Activated CD4-positive, alpha-beta T cell treated with anti-CD3 and anti-CD28 coated beads for 24 hours (primary cell): ENCODE measurements at places on chromosomes 1 and 21.
A peak's percentile ranks its signal among the peaks of the same experiment; 100 is the strongest.

DNA sequence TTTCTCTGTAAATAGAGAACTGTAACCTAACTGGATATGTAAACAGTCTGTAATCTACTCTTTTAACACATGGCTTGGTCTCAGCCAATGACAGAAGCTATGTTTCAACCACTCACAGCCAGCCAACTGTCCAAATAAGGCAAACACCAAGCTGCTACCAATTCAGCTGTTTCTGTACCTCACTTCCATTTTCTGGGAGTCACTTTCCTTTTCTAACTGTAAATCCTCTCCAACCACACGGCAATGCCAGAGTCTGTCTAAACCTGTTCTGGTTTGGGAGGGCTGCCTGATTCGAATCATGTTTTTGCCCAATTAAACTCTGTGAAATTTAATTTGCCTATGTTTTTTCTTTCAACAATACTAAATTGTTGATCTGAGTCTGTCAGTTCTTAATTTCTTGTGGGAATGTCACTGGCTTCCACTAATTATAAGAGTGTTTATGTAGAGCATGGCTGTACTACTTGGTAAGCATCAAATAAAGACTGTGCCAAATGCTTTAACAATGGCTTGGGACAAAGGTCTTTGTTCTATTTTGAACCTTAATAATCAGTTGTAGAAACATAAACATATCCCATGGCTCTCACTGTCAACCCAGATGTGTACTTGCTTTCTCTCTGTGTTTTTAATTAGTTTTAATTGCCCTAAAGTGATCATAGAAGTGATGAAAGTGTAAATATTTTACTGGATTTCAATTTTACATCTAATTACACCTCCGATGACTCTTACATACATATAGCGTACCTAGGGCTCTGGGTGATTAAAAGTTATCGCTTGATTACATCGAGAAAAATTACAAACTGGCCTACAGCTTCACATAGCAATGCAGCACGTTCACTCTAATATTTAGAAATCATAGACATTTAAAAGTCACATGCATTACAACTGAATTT is 1144.6 kb upstream of the TMPRSS15 start:
- DNase-seq = no peak

DNA sequence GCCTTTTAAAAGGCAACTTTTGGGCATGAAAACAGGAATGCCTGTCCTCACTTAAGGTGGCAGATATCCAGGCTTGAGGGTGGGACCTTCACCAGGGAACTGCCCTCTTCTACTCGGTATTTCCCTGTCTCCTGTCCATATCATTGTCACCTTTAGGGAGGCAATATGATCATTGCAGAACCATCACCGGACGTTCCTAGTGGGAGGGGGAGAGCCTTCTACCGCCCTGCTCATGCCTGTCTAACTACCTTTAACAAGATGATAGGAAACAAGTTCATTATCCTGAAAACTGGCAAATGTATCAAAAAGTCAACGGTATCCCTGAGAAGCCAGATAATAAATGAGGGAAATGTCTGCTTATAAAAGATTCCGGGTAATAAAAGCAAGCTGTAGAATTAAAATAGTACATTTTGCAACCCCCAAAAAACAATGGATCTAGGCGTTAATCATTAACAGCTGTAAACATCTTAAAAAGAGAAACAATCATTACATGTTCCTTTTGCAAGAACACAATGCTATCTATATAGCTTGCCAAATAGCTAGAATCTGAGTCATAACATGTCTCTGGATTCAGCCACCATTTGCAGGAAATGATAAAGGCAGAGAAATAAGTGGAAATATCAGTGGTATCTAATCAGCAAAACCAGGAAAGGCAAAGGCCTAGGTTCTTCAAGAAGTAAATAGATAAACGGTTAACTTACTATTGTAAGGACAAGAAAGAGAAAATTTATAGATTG is 852.9 kb upstream of the ADGRL4 start:
- DNase-seq = no peak

DNA sequence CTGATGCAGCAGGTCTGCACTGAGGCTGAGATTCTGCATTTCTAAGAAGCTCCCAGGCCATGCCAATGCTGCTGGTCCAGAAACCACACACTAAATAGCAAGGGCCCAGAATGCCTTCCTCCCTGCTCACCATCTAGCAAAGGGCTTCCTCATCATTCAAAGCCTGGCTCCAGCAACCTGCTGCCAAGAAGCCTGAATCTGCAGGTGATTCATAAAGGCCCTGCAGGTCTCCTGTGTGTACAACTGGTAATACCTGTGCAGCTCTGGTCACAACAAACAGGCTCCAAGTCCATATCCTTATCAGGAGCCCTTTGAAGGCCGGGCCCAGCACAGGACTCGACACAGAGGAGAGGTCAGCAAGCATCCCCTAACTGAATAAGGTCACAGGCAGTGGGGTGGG is 26.7 kb downstream of the GLIS1 start:
- no peak for DNase-seq

- DNase-seq = peak; percentile 42
Measured at GRCh38 chr1:42730988-42731387, 9.0 kb downstream of the CLDN19 start.

- no peak for DNase-seq
Measured at GRCh38 chr1:20199403-20199802, 13.1 kb upstream of the PLA2G2C start.
